Uterus (tissue), 4 donors: ENCODE measurements at places on chromosomes 7 and 10. TPM values are rescaled to one million over a fixed set of nuclear protein-coding genes. Genes with fewer than 3 reads are reported as not detected.
A peak's percentile ranks its signal among the peaks of the same experiment; 100 is the strongest.

NPSR1 gene
- total RNA-seq = not detected

NUP42 gene
- total RNA-seq = 58.3 TPM

GRCh38 chr7:137399827-137400823, 56.6 kb upstream of the PTN start:
- no peaks in the 10 kb centered on the region for H3K27me3 ChIP-seq
- DNase-seq = no peak
- no peak overlapping the region for H3K27ac ChIP-seq
- no peak overlapping the region for H3K4me3 ChIP-seq
- no peaks in the 10 kb centered on the region for H3K4me1 ChIP-seq

GRCh38 chr7:102125127-102125596, 161.5 kb upstream of the SH2B2 start:
- H3K27ac ChIP-seq = peak overlapping the region; percentile 77
- DNase-seq = peak; percentile 82
- no peaks in the 10 kb centered on the region for H3K36me3 ChIP-seq

DNA sequence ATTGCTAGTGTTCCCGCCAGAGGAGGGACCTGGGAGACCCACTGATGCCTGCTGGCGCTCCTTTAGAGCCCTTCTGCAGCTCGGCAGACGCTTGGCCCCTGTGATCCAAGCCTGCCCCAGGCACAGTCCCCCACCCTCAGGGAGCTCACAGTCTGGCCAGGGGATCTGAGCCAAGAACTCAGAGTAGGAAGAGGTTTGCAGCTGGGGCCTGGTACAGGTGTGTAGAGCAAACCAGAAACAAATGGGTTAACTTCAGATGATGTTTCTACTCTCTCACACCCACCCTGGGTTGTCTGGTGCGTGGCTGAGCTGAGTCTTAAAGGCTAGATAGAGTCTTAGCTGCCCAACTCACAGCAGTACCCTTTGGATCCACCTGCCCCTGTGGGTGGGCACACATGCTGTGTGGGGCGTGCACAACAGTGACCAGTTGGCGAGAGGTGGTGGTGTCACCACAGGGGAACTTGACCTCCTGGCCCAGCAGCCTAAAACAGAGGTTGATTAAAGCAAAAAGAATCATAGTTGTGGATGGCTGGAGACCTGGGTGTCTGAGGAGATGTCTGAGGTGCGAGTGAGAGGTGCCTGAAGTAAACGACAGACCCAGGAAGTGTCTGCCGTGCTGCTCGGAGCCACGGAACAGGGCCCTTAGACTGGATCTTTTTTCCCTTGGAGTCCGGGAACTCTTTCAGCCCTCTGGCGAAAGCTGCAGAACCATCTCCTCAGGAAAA, 31.2 kb upstream of the SRGN start:
- H3K4me3 ChIP-seq = no peak overlapping the region
- no peak overlapping the region for H3K27ac ChIP-seq
- no peaks in the 10 kb centered on the region for H3K36me3 ChIP-seq

DNA sequence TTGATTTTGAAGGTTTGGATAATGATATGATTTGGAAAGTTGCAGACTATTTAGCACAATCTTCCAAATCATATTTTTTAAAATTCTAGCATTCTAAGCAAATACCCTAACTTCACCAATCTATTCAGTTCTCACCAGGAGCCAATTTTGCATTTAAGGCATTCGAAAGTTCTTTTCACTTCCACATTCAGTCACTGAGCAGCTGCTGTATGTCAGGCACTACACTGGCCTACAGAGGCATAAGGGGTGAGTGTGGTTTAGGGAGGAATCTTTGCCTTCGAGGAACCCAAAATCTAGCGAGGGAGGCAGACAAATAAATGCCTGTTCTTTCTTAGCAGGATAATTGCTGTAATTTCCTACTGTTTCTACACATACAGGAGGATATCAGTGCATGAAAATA, 10.7 kb upstream of the UCN3 start:
- DNase-seq = no peak
- no peak overlapping the region for H3K27ac ChIP-seq
- H3K4me3 ChIP-seq = no peak overlapping the region
- no peaks in the 10 kb centered on the region for H3K27me3 ChIP-seq

DNA sequence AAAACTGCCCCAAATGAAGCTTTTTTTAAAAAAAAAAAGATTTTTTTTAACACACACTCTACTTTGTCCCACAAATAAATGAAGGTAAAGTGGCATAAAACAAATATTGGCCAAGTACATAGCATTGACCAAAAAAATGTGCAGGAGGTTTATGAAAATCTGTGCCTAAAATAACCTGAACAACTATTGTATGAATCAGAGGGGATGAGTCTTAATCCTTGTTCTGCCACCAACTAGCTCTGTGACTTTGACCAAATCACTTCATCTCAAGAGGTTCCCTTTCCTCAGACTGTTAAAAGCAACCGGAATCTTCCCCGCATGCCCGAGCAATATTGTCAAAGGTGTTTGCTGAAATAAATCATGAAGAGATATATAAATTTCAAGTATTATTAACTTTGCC, 150.4 kb upstream of the NEBL start:
- no peaks in the 10 kb centered on the region for H3K4me1 ChIP-seq
- no peaks in the 10 kb centered on the region for H3K27me3 ChIP-seq
- no peak overlapping the region for H3K4me3 ChIP-seq
- DNase-seq = no peak

DNA sequence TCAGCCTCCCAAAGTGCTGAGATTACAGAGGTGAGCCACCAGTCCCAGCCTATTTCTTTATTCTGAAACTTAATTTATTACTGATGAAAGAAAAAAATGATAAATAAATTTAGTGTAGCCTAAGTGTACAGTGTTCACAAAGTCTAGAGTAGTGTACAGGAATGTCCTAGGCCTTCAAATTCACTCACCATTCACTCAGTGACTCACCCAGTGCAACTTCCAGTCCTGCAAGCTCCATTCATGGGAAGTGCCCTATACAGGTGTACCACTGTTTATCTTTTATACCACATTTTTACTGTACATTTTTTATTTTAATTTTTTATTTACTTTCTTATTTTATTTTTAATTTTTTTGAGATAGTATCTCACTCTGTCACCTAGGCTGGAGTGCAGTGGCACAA, 12.2 kb downstream of the MRLN start:
- no peak for DNase-seq
- H3K27ac ChIP-seq = no peak overlapping the region
- no peaks in the 10 kb centered on the region for H3K4me1 ChIP-seq
- no peaks in the 10 kb centered on the region for H3K36me3 ChIP-seq
- no peaks in the 10 kb centered on the region for H3K27me3 ChIP-seq
- H3K4me3 ChIP-seq = no peak overlapping the region

DNA sequence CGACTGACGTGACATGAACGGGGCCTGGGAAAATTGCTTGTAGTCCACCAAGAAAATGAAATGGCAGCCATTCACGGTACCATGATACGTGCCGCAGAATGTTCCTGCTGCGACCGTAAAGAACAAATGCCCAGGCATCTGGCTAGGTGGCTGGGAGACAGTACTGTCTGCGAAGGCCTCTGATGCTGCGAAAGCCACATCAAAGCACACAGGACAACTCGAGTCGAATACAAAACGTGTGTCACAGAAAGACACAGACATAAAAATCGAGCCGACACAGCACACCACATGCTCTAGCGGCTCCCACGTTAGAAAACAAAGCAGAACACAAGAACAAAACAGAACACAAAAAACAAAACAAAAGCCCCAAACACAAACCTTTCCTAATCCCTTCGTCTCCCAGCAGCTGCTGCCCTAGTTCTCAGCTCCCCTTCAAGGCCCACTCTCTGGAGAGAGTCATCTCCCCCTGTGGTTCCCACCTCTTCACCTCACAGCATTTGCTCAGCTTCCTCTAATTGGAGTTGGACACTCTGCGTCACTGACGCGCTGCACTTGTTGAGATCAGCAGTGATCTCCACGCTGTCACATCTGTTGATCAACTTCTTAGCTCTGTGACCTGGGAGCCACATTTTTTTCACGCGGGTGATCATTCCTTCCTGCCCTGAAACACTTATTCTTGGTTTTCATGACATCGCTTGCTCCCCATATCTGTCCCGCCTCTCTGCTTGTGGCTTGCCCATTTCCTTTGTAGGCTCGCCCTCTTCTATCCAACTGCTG, 112.2 kb downstream of the CLEC2L start:
- H3K27me3 ChIP-seq = no peaks in the 10 kb centered on the region
- H3K4me1 ChIP-seq = no peaks in the 10 kb centered on the region
- no peak overlapping the region for H3K4me3 ChIP-seq
- DNase-seq = no peak

DNA sequence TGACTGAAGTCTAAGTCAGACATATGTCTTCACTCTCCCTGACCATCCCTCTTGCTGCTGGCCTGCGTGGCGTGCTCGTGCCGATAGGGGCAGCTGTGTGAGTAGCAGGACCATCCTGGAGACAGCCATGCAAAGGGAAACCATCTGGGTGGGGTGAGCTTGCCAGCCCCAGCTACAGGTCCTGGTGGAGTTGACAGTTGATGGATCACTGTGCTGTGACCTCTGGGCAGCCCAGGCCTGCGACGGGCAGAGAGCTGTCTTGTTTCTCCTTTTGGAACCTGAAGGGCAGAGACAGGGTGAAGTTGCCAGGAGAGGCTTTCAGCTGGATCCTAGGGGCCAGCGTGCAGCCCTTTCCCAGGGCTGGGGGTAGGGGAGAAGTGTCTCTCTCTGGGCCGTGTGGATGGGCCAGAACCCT, 44.7 kb downstream of the GRK5 start:
- H3K36me3 ChIP-seq = no peaks in the 10 kb centered on the region
- no peaks in the 10 kb centered on the region for H3K27me3 ChIP-seq
- peak overlapping the region; percentile 92 for H3K27ac ChIP-seq
- no peak for DNase-seq
- H3K4me3 ChIP-seq = no peak overlapping the region

DNA sequence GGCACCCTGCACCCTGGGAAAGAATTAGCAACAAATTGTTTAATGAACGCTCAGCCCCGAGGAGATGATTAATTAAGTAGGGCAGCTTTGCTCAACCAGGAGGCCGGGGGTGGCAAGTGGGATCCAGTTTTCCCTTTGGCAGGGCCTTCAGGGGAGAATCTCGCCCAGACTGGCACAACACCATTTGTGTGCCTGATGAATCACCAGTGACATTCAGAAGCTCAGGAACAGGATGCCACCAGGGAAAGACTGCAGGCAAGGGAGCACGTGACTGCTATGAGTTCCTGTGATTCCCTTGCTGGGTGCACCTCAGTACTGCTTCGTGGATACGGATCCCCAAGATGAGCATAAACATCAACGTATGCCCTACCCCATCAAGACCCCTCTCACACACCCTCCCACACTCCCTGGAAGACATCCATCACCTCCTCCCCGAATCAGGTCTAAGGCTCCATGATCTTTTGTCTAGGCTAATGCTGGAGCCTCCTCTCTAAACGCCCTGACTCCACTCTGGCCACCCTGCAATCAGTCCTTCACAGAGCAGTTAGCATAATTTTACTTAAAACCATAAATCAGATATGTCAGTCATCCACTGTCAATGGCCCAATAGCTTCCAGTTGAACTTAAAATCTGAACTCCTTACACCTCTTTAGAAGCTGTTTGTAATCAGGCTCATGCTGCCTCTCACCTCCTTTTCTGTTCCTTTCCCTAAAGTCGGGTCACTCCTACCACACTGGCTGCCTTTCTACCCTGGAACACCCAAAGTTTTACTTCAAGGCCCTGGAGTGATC, 109.2 kb upstream of the AGK start:
- H3K36me3 ChIP-seq = no peaks in the 10 kb centered on the region
- H3K4me1 ChIP-seq = no peaks in the 10 kb centered on the region
- DNase-seq = no peak
- no peak overlapping the region for H3K27ac ChIP-seq
- no peaks in the 10 kb centered on the region for H3K27me3 ChIP-seq

DNA sequence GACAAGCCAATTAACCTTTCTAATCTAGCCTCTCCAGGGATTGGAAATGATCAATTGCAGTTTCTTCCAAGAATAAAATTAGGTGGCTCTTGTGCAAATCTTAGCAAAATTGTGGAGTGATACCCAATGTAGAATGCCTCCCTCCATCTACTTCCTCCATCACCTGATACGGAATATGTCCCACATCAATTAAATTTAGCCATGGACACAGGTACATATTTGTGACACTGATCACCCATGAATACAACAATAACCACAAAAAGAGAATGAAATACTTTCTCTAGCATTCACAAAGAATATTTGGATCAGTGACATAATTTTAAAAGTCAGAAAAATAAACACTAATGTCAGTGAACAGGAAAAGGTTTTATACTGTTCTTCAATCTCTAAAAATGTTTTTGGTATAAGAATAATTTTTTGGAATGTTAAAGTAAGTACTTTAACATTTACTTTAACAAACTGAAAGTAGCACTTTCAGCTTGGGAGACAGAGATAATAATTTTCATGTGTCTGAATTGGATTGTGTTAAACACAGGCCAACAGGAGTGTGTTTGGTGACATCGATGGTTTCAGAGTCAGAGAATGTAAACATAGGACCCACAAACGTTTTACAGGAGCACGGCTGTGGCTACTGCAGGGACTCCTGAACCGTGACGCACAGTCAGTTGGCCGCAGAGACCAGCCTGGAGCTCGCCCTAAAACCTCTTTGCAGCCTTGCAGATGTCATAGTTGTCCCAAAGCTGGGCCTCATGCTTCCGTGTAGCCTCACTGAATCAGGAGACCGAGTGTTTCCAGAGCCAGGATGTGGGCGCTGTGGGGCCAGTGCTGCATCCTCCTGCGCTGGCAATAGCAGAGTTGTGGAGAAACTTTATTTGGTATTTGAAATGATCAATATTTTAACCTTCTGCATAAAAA, 7.2 kb downstream of the RBM20 start:
- H3K4me3 ChIP-seq = no peak overlapping the region
- no peaks in the 10 kb centered on the region for H3K4me1 ChIP-seq
- DNase-seq = no peak
- H3K27me3 ChIP-seq = peaks cover 29% of the 10 kb centered on the region

GRCh38 chr10:97149079-97149531, 36.7 kb downstream of the SLIT1 start:
- no peak overlapping the region for H3K4me3 ChIP-seq
- H3K4me1 ChIP-seq = no peaks in the 10 kb centered on the region
- H3K36me3 ChIP-seq = no peaks in the 10 kb centered on the region

DNA sequence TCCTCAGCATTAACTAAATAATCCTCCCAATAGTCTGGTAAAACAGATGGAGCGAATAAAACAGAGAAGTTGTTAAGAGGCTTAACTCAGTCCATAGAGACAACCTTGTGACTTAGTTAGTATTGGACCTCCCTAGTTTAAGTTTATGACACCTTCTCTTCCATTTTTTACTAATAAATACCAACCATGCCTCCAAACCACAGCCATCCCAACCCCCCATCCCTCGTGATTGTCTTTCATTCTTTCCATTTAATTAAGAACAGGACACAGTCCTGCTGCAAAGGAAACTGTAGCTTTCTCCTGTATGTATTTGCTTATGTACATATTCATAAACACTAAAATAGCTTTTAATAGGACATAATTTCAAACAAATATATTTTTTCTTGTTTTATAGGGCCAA, 238.2 kb downstream of the SEMA3D start:
- H3K4me3 ChIP-seq = no peak overlapping the region
- H3K4me1 ChIP-seq = no peaks in the 10 kb centered on the region
- H3K27ac ChIP-seq = no peak overlapping the region
- no peak for DNase-seq
- H3K36me3 ChIP-seq = no peaks in the 10 kb centered on the region
- H3K27me3 ChIP-seq = no peaks in the 10 kb centered on the region
